ENCODE measurements at places on chromosomes 13 and 19.

GRCh38 chr19:46460981-46461380 lies 10.4 kb downstream of the PNMA8A start:
- DNase-seq: no peak

- no peak for DNase-seq
Measured at GRCh38 chr19:2703077-2703437, 563 bp upstream of the GNG7 start.

DNA sequence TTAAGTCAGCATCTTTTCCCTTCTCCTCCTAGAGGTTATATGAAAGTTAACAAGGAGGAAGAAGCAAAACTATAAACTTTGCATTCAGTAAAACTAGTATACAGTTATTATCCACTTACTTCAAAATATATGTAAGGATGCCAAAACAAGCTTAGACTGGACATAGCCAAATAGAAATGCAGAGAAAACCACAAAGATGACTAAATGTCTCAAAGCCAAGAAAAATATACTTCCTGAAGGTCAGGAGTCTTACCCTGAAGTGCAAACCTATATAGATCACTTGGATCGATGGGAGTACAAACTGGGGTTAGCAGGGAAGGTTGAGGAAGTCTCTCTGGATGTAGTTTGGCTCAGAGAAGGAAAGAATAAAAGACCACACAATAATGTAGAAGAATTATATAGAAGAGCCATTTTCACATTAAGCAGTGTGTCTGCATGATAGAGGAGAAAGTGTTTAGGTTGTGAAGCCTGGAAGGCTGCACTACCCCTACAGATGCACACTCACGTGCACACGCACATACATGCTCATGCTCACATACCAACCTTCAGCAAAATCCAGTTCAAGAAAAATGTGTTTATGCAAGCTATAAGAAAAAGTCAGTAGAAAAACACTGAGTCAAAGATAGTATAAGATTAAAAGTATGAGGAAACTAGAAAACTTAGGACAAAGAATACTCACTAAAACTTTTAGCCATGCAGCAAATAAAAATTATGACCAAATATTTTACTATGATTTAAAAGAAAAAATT lies 112.1 kb upstream of the RXFP2 start:
- DNase-seq: no peak

GRCh38 chr13:97327506-97328221 lies 105.5 kb downstream of the MBNL2 start:
- no peak for DNase-seq

DNA sequence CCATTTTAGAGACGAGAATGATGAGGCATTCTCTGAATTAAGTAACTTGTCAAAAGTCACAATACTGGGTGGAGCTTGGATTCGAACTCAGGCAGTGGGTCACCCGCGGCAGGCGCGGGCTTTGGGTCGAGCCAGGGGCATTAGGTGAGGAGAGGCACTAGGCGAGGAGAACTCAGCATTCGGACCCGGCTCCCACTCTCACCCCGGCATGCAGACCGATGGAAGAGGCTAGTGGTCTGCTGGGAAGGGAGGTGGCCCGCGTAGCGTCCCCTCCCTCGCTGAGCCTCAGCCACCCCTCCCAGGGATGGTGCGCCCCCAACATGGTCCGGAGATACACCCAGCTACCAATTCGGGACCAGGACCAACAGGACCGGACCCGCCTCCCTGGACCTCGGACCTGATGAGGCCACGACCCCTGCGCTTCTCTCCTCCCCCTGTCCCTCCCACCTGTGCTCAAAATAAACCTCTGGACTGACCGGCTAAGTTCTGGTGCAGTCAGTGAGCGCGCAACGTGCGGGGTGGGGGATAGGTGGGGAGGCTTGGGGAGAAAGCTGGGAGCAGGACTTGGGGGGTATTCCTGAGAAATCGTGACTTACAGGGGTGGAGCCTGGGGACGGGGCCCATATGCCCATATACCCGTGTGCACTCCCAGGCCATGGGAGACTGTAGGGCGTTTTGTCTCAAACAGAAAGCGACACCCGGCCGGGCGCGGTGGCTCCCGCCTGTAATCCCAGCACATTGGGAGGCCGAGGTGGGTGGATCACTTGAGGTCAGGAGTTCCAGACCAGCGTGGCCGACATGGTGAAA lies 1.3 kb upstream of the SNAPC2 start:
- no peak for DNase-seq

DNA sequence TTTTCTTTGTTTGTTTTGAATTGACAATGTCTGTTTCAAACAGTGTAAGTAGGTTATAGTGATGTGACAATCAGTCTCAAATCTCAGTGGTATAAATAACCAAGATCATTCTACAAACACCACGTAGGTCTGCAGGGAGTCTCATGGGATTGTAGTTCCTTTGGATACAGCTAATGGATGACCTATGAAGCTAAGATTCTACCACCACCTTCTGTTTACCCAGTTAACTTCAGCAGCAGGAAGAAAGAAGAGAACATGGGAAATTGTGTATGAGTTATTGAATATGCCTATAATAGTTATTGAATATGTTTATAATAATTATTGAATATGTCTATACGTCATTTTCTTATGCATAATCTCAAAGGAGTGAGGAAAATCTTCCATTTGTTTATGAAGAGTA lies 63.9 kb upstream of the SLITRK5 start:
- DNase-seq: no peak

GRCh38 chr13:45870232-45870631 lies 18.7 kb upstream of the SIAH3 start:
- DNase-seq: no peak

DNA sequence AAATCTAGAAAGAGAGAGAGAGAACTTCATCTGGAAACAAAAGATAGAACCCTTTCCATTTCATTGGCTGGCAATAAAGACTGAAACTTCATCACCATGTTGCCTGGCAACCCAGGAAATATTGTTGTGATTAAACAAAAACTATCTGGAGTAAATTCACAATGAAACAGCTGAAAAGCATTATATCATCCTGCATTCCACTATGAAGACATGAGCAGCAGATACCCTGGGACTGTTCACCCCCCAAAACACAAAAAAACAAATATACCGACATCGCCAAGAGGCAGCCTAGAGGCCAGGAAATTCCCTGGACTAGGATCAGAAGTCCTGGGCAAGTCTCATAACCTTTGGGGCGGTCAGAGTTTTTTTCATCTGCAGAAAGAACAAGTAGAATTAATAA lies 158.3 kb downstream of the FOXO1 start:
- DNase-seq: no peak

GRCh38 chr13:77989281-77989680 lies 70.7 kb upstream of the EDNRB start:
- DNase-seq: no peak

DNA sequence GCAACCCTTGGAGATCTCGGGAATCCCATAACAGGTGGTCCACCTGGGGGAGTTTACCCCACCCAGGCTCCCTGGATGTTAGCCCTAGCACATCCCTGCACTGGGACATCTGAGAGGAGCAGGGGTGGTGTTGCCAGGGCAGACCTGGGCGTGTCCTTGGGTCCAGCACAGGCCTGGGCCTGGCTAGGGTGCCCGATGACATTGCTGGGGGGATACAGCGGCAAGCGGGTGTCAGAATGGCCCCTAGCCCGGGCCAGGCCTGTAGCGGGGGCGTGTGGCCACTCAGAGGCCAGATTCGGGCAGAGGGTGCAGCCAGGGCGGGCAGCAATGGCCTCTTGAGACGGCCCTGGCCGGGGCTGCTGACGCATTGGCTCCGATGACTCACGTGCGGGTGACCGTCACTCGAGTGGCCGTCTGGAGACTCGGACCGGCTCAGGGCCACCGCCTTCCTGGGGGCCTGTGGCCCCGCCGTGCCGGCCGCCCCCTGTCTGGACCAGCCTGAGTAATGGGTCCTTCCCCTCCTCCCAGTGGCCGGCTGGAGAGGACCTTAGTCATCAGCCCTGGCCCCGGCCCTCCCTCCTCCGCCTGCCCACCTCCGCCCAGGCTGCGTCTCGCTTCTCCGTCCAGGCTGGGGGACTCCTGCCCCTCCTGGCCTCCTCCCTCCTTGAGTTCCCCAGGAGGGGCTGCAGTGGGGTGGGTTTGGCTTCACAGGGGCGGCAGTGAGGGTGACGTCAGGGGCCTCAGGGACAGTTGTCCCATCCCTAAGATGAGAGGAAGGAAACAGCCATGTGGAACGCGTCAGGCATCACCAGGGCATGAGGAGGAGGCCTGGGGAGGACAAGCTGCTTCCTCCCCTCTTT lies 23.2 kb upstream of the CRTC1 start:
- DNase-seq: no peak

DNA sequence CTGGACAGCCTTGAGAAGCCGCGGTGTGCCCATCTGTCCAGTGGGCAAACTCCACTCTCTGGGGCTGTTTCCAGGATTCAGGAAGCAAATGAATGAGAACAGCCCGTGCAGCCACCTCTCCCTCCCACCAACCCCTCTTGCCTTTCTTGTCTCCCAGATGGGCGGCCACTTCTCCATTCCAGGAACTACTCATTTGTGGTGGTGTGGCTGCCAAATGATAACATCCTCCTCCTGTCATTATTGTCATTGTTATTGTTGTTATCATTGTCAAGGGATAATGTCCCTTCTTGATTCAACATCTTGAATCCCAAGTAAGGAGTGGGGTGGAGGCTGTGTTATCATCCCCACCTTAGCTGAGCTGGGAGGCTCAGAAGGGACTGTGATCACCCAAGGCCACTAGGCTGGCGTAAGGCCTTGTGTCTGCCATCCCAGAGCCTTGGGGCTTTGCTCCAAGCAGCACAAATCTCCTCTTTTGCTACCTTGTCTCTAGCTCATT lies 1.6 kb downstream of the DNM2 start:
- no peak for DNase-seq

GRCh38 chr19:7968796-7969554 lies 25.5 kb upstream of the TIMM44 start:
- no peak for DNase-seq

GRCh38 chr13:46926916-46927590 lies 30.2 kb upstream of the HTR2A start:
- no peak for DNase-seq

- no peak for DNase-seq
Measured at GRCh38 chr19:2239771-2240770, 3.4 kb downstream of the SF3A2 start.

- DNase-seq: no peak
Measured at GRCh38 chr19:49216071-49216470, 58.5 kb downstream of the TRPM4 start.

- no peak for DNase-seq
Measured at GRCh38 chr13:36766295-36766694, 52.7 kb upstream of the RFXAP start.

DNA sequence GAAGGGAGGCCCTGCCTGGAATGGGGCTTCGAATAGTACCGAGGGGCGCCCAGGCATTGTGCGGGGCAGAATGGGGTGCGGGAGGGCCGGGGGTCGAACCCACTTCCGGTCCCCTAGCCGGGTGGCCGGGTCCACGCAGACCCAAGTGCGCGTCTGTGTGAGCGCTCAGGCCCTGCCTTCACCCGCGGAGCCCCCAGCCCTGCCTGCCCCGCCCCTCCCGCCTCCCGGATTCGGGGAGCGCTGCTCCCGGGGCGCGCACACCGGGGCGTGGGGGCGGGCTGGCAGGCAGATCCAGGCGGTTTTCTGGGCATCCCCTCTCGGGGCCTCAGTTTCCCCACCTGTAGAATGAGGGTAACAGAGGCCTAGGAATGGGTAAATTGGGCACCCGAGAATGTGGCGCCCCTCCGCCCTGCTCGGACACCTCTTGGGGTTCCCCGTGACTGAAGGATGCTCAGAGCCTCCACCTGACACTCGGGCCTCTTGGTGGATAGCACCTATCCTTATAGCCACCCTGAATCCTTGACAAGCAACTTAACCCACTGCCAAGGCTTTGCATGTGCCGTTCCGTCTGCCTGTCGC lies 682 bp downstream of the PIK3R2 start:
- DNase-seq: no peak

GRCh38 chr19:45200568-45200967 lies 22.0 kb downstream of the BLOC1S3 start:
- no peak for DNase-seq

DNA sequence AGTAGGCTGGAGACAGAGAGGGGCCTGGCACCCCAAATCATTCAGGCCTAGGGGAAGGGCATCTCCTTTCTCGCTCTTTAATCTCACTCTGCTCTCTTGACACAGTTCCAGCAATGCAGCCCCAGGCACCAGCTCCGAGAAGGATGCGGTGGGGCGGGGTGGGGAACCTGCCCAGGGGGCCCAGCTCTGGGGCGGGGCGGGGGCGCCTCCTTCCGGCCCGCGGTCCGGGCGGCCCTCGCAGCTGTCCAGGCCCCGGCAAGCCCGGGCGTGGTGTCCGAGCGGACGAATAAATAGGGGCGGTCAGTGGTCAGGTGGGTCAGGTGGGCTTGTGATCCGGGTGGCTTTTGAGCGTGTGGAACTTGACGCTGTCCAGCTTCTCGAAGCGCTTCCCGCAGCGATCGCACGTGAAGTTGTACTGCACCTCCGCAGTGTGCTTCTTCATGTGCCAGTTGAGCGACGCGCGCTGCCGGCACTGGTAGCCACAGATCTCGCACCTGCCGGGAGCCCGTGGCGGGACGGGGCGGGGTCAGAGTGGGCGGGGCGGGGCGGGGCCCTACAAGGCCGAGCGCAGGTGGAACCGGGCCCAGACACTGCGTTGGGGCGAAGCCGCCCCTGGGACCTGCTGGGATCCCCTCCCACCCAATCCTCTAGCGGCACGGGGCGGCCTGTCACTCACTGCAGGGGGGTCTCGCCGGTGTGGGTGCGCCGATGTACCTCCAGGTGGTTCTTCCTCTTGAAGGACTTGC lies 2.7 kb upstream of the ELAVL3 start:
- no peak for DNase-seq

DNA sequence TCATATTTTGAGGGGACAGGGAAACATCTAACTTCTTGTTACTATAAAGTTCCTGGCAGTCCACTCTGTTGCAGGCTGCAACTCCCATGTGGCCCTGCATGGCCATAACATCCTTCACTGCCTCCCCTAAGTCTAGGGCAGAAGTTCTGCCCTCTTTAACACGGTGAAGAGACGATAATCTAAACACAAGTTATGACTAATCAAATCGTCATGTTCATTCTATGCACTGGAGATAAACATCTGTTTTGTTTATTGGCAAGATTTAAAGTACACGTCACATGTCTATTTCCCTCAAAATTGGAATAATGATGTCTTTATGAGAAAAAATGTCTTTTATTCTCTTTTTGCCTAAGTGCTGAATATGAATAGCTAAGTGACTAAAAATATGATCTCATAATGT lies 1629.4 kb downstream of the PCDH9 start:
- no peak for DNase-seq

DNA sequence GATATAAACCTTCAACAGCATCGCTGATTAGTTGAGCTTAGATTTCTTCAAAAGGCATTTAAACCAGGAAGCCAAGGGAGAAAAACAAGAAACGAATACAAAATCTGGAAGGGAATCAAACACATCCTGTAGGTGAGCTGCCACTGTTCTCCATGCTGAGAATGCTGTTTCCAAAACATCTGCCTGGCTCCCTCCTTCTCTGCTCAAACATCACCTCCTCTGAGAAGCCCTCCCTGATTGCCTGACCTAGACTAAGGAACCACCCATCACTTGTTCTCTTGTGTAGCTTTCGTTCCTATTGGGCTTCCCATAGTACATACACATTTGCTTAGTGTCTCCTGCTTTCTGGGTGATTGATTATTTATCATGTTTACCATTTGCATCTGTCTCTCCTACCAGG lies 152.7 kb downstream of the CACNA1A start:
- DNase-seq: no peak

All from activated gamma-delta T cell (primary cell).